NCI-H1417 treated with DMSO at 0.1 percent for 48 hours (cell line): ENCODE measurements at places on chromosomes 1 and 21.

DNA sequence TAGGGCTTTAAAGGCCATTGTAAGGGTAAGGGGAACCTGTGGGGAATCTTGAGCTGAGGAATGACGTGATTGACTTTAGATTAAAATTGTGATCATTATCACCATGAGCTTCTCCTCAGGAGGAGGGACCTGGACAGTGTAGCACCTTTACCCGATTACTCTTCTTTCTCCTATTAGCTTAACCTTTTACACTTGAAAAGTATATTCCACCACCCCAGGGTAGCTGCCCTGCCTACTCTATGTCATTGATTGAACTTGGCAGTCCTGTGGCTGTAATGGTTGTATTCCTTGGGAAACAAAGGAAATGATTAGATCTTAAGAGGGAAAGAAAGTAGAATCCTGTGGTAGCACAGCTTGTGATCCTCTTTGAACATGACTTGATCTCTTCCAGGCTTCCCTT lies 47.7 kb downstream of the CACHD1 start:
- no peak for DNase-seq

DNA sequence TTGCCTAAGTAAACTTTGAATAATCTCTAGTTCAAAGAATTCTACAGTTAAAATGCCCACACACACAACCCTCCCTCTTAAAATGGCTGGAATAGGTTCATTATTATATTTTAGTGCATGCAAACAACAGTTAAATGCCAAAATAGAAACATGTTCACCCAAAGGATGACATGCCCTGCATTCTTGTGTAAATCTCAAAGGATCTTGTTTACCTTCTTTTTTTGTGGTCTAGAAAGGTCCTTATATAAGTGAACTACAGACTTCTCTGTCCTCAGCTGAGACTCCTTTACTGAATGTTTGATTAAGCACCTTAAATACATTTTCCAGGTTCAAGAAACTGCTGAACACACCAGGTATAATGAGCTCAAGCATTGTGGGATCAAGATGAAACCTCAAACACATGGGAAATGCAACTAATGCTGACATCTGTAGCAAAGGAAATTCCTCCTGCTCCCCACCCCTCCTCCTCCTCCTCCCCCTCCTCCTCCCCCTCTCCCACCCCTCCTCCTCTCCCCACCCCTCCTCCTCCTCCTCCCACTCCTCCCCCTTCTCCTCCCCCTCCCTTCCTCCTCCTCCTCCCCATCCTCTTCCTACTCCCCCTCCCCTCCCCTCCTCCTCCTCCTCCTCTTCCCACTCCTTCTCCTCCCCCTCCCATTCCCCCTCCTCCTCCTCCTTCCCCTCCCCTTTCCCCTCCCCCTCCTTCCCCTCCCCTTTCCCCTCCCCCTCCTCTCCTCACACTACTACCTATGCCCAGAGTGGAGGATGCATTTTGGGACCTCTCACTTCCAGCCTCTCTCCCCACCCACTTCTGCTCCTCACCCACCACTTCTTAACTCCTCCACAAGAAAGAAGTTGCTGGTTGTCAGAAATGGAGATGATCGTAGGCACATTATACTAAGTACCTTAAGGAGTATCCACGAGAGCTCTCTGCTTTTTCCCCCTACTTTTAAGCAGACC lies 233.9 kb downstream of the MRPL39 start:
- DNase-seq: no peak

- peak; percentile 12 for DNase-seq
Measured at GRCh38 chr1:156445789-156446263, 54.7 kb downstream of the MEF2D start.

DNA sequence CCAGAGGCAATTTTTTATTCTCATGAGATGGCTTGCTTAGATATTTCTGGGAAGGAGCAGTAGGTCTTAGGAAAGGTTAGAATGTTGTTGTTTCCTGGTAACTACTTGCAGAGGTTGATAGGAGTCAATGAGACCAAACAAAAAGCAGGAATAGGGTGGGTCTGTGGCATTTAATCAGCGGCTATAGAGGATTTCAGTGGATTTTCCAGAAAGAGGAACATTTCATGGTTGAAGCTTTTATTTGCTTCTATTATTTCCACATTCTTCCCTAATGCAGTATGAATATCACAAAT lies 111.3 kb upstream of the PALMD start:
- no peak for DNase-seq

DNA sequence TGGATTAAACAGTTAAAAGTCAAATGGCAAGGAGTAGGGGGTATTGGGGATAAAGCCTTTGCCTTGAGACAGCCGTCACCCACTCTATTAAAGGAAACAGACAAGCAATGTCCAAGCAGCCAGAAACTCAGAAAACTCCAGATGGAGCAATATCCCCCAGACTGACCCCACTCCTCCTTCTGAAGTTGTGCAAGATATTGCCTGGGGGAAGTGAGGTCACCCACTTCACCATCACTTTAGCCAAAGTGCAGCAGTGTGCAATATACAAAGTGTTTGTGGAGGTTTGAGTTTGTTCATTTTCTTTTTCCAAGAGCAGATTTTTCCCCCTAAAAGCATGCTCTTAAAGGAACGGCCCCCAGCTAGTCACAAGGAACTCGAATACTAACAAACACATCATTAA lies 125.1 kb downstream of the ETS2 start:
- no peak for DNase-seq

- no peak for DNase-seq
Measured at GRCh38 chr1:220527908-220528678, at the start of gene MARK1. MARK1 (plus strand) TSS chr1:220528136; CDS start chr1:220528823, 687 bp downstream.

DNA sequence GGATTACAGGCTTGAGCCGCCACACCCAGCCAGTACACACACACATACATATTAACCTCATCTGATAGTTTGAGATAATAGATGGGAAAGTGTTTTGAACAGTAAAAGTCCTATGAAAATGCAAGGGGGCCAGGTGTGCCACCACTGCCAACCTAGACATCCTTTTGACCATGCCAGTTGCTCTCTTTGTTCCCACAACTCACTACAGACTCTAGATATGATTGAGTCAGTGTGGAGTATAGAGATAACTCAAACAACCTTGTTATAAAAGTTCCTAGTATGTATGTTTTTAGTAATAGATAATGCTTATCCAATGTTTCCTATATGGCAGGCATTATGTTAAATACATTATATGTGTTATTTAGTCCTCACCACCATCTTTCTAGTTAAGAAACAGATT lies 72.7 kb upstream of the JAK1 start:
- no peak for DNase-seq

- DNase-seq: peak; percentile 94
Measured at GRCh38 chr1:181117648-181118449, 29.3 kb downstream of the IER5 start.

- no peak for DNase-seq
Measured at GRCh38 chr1:181767001-181767708, 283.8 kb downstream of the CACNA1E start.
